Spleen (tissue), 13 donors: ENCODE measurements at places on chromosomes 13 and 19.

GRCh38 chr13:38686577-38687245 lies at the start of gene FREM2:
Gene FREM2 (plus strand): TSS chr13:38687077. CDS start chr13:38687345, 268 bp downstream.
- no peak for DNase-seq

DNA sequence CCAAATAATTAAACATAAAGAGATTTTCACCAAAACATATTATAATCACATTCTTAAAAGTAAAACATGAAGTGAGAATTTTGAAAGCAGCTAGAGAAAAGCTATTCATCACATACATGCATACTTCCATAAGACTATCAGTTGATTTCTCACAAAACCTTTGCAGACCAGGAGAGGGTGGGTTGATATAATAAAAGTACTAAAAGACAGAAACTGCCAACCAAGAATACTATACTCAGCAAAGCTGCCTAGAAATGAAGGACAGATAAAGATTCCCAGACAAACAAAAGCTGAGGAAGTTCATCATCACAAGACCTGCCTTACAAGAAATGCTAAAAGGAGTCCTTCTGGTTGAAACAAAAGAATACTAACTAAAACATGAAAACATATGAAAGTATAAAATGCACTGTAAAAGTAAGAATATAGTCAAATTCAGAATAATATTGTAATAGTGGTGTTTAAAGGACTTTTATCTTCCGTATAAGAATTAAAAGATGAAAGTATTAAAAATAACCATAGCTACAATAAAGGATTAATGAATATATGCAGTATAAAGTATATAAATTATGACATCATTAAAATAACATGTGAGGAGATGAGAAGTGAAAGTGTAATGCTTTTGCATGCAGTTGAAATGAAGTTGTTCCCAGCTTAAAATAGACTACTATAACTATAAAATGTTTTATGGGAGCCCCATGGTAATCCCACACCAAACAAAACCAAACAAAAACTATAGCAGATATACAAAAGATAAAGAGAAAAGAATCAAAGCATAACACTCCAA lies 76.2 kb downstream of the RXFP2 start:
- no peak for DNase-seq

DNA sequence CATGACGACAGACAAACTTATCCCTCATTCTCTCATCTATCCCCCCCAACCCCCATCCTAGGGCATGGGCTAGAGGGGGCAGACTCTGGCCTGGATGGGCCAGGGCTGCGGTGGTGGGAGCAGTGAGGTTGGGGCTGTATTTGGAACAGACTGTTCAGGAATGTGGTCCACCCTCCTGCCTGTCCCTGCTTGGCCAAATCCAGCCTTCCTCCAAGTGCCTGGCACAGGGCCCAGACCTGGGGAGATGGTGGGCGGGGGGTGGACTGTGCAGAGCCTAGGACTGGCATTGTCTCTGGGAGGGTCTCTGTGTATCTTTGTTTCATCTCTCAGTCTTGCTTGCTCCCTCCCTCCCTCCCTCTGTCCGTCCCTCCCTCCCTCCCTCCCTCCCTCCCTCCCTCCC lies 14.2 kb downstream of the EGLN2 start:
- no peak for DNase-seq

GRCh38 chr13:79937311-79937710 lies 403.6 kb downstream of the SPRY2 start:
- DNase-seq: no peak

- no peak for DNase-seq
Measured at GRCh38 chr19:5907241-5907640, 2.6 kb downstream of the VMAC start.
